ENCODE measurements at places on chromosomes 16 and 17. TPM values are rescaled to one million over a fixed set of nuclear protein-coding genes. Genes with fewer than 3 reads are reported as not detected.
A peak's percentile ranks its signal among the peaks of the same experiment; 100 is the strongest.

Gene TOX3
- not detected for total RNA-seq

GRCh38 chr16:11058832-11059231 is 114.5 kb downstream of the CLEC16A start:
- DNase-seq: no peak
- peaks cover 6% of the 10 kb centered on the region for H3K4me1 ChIP-seq
- no peak overlapping the region for H3K4me3 ChIP-seq
- H3K27ac ChIP-seq: no peak overlapping the region
- H3K27me3 ChIP-seq: no peaks in the 10 kb centered on the region
- peaks cover 20% of the 10 kb centered on the region for H3K36me3 ChIP-seq

Gene KRTAP2-2
- total RNA-seq: not detected

GRCh38 chr16:57774705-57775285 is 27.5 kb downstream of the KIFC3 start:
- DNase-seq: no peak
- H3K27ac ChIP-seq: no peak overlapping the region
- H3K4me1 ChIP-seq: peaks cover 2% of the 10 kb centered on the region
- H3K36me3 ChIP-seq: no peaks in the 10 kb centered on the region

DNA sequence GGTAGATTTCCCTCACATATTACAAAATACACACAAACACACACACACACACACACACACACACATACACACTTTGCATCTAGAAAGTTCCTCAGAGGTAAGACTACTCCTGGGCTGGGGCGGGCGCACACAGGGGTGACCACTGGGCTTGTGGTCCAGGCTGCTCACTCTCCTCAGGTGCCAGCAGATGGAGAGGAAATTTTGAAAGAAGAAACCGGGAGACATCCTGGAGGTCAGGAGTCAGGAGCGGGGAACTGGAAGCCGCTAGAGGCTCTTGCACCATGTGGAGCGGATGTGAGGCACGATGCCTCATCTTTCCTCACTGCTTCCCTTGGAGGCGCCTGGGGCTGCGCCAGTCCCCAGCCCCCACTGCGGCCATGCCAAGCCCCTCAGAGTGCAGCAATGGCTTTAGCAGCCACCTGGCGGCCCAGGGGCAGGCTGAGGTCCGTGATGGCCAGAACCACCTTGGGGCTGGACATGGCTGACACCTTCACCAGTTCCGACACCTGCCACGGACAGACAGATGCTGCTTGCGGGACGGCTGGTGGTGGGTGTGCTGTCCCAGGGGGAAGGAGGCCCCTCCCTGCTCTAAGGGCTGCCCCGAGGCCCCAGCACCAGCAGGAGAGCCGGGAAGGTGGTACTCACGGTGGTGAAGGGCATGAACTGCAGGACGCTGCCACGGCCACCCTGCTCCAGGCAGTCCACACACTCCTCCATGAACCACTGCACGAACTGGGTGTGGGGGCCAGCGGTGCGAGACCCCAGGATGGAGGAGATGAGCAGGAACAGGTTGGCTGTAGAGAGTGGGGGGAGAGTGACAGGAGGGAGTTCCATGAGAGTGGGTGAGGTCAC is 4.1 kb downstream of the CSF3 start:
- DNase-seq: no peak
- H3K27me3 ChIP-seq: no peaks in the 10 kb centered on the region
- no peaks in the 10 kb centered on the region for H3K4me1 ChIP-seq
- no peak overlapping the region for H3K4me3 ChIP-seq
- peaks cover 17% of the 10 kb centered on the region for H3K36me3 ChIP-seq

DNA sequence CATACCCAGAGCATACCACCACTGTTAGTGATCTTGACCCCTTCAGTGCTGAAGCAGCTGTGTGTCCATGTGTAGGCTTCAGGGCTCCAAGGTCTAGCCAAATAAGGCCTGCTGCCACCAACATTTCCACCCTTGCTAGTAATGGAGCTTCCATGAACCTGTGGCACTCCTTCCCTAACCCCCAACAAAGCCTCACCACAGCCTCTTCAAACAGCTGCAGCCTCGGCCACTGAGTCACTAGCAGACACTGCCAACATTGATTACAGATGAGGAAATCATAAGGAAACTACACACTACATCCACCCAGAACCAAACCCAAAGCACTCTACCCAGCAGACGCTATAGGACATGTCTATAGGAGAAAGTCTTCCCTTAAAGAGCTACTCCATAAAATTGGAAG is 610.7 kb downstream of the KCNJ2 start:
- H3K27ac ChIP-seq: no peak overlapping the region
- no peak for DNase-seq
- H3K36me3 ChIP-seq: no peaks in the 10 kb centered on the region
- no peak overlapping the region for H3K4me3 ChIP-seq
- no peaks in the 10 kb centered on the region for H3K4me1 ChIP-seq

Gene CD300A
- 1.8 TPM for total RNA-seq

Gene HSPB9
- total RNA-seq: not detected

DNA sequence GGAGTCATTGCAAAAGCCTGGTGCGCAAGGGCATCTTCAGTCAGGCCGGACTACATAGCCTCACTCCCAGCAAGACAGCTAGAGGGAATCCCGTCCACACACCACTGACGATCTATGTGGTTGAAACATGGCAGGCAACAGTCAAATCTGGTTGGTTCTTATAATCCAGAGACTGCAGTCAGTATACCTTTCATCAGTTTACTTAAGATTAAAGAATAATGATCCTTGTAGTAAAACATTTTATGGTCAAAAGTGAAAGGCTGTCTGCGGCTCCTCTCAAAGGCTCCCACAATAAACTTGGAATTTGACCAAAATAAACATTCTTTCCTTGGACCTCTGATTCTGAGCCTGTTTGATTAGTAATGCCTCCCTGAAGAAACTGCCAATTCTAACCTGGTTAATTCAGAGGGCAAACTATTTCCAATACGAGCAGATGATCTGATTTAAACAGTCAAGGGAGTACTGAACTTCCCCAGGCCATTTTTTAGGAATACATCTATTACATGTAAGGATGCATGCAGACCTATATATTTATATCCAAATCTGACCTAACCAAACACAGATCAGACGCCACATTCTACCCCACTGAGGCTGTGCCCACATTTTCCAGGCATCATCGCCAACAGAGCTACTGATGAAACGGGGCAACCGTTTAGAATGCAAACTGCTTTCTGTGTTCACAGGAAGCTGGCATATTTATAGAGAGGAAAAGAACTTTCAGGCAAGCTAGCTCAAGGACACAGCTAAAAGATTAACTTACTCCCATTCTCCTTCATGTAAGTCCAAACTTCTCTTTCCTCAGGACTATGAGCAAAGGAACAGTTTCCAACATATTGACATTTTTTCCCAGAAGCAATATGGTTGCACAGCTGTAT is 15.3 kb upstream of the TXNDC11 start:
- H3K4me1 ChIP-seq: no peaks in the 10 kb centered on the region
- no peak overlapping the region for H3K4me3 ChIP-seq
- H3K36me3 ChIP-seq: peaks cover 38% of the 10 kb centered on the region
- DNase-seq: no peak

DNA sequence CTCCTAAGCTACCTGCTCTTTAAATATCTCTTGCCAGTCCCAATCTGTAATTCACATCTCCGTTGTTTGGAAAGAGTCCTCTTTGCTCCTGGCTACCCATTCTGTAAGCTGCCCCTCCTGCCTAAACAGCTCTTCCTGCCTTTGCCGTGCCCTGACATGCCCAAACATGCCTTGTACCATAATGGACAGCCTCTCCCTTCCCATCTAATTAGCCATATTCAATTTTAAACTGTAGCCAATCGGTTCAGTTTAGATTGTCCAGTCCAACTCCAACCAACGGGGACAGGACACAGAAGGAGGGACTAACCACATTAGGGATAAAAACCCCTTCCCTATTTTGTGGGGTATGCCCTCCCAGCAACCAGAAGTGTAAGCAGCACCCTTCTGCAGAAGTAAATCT is 30.6 kb upstream of the CLEC3A start:
- H3K4me3 ChIP-seq: no peak overlapping the region
- no peaks in the 10 kb centered on the region for H3K36me3 ChIP-seq
- no peak for DNase-seq
- peak overlapping the region; percentile 34 for H3K27ac ChIP-seq
- H3K27me3 ChIP-seq: peaks cover 25% of the 10 kb centered on the region
- H3K4me1 ChIP-seq: no peaks in the 10 kb centered on the region

- DNase-seq: no peak
- peaks cover 18% of the 10 kb centered on the region for H3K4me1 ChIP-seq
- H3K4me3 ChIP-seq: peak overlapping the region; percentile 60
Measured at GRCh38 chr17:45428931-45429338, 3.7 kb downstream of the ARHGAP27 start.

Data from activated naive CD4-positive, alpha-beta T cell treated with anti-CD3 and anti-CD28 coated beads for 36 hours (primary cell).